Left hindlimb (tissue), 1 donor: ENCODE measurements at places on chromosomes 4 and X.

DNA sequence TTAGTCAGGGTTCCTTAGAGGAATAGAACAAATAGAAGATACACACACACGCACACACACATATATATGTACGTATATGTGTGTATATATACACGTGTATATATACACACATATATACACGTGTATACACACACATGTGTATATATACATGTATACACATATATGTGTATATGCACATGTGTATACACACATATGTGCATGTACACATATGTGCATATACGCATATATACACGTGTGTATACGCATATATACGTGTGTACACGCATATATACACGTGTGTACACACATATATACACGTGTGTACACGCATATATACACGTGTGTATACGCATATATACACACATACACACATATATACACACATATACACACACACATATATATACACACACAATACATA lies 41.5 kb downstream of the ASMT start:
- no peak for DNase-seq

DNA sequence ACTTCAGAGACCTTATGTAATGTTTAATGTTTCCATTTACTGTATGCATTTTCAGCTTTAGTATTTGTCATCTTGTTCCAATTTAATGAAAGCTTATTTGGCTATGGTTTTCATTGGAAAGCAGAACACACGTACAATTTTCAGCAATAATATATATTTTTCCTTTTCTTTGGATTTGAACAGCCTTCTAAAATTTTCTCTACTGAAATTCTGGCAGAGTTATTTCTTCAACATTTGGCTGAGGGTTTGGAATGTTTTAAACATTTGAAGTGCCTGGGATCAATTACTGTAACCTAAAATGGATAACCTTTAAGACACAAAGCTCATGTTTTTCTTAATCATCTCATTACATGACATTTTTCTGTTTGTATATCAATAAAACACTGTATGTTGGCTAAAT lies 156.9 kb downstream of the TENM3 start:
- no peak for DNase-seq

DNA sequence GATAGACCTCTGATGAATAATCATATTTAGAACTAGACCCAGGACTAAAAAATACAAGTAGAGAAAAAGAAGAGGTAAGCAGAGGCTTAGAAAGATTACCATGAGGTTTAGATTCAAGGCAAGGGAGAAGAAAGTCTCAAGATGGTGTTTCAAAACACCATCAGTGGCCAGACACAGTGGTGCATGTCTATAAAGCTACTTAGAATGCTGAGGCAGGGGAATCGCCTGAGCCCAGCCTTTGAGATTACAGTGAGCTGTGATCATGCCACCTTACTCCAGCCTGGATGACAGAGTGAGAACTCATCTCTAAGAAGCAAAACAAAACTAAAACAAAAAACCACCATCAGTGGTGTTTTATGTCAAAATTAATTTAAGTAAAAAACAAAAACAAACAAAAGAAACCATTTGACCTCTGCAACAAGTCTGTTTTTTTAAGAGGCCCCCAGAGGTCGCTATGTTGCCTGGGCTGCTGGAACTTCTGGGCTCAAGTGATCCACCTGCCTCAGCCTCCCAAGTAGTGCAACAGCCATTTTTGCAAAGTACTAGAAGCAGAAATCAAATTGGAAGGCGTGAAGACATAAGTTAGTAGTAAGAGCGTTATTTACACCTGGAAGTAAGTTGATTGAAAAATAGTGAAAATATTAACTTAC lies 784.3 kb downstream of the ADGRL3 start:
- DNase-seq, result no peak

DNA sequence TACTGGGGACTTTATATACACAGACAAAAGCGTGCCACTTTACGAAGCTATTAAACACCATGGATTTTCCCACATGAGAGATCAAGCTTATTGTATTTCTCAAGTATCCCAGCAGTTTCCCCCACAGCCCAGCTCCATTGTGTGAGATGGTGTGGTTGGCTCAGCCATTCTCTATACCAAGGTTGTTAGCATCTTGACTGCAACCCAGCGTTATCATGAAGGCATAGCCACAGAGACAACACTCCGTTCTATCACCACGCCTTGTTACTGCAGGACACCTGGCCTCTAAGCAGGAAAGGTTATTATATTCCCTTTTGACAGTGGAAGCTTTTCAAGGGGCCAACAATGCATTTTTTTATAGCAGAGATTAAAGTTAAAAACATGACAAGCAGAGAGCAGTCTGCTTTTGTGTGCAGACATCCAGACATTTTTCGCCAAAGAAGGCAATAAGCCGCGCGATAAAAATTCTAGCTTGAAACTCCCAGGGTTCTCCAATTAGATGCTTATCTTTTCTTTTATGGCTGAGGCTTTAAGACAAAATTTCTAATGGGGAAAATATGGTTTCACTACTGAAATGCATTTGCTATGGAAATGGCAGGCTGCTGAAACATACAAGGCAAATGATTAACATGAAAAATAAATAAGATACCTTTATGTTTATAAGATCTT lies 206.1 kb downstream of the MID1 start:
- DNase-seq, result no peak

DNA sequence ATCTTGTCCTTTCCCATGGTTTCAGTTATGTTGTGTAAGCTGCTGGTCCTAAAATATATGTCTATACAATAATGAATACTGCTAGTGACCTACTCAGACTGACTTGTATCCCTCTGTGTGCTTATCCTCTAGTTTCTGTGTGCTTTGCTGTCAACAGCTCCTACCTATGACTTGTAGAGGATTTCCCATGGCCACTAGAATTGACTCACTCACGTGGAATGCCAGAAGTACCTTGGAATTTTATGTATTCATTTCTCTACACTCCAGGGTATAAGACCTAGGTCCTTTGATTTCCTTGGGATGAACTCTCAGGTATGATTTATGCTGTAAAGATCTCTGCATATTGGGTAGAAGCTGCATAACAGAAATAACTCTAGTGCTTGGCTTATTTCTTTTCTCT lies 279.9 kb upstream of the SLIT2 start:
- DNase-seq, result no peak

GRCh38 chr4:32145987-32146386 lies 1425.8 kb downstream of the PCDH7 start:
- DNase-seq, result no peak

- DNase-seq, result peak; percentile 29
Observed at GRCh38 chrX:21374994-21375707, 933 bp downstream of the CNKSR2 start.

GRCh38 chrX:40150503-40150902 lies 52.7 kb upstream of the BCOR start:
- no peak for DNase-seq
